ENCODE measurements at places on chromosomes 2 and 18.
A peak's percentile ranks its signal among the peaks of the same experiment; 100 is the strongest.

- DNase-seq: no peak
These were observed 34.1 kb downstream of the RASGRP3 start for GRCh38 chr2:33510586-33510968.

DNA sequence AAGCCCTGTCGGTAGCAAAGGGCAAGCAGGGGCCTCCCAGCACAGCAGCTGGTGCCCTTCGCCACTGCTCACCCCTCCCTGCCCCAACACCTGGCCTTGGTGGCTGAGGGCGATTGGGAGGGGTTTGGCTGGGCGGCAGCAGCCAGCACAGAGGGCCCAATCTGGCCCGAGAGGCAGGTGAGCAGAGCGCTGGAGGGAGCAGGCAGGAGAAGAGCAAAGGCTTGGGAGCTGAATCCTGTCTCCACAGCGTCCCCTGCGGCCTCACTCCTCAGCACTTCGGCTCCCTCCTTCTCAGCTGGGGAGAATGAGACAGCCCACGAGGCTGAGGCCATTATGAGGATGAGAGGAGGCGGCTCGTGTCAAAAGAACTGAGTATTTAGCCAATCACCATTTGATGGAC, 74.9 kb upstream of the TAF1B start:
- DNase-seq: no peak

GRCh38 chr2:113890253-113891235, 655 bp downstream of the ACTR3 start:
- DNase-seq: peak; percentile 46

- DNase-seq: no peak
These were observed 55.0 kb downstream of the ANKRD44 start for GRCh38 chr2:197255543-197255942.

DNA sequence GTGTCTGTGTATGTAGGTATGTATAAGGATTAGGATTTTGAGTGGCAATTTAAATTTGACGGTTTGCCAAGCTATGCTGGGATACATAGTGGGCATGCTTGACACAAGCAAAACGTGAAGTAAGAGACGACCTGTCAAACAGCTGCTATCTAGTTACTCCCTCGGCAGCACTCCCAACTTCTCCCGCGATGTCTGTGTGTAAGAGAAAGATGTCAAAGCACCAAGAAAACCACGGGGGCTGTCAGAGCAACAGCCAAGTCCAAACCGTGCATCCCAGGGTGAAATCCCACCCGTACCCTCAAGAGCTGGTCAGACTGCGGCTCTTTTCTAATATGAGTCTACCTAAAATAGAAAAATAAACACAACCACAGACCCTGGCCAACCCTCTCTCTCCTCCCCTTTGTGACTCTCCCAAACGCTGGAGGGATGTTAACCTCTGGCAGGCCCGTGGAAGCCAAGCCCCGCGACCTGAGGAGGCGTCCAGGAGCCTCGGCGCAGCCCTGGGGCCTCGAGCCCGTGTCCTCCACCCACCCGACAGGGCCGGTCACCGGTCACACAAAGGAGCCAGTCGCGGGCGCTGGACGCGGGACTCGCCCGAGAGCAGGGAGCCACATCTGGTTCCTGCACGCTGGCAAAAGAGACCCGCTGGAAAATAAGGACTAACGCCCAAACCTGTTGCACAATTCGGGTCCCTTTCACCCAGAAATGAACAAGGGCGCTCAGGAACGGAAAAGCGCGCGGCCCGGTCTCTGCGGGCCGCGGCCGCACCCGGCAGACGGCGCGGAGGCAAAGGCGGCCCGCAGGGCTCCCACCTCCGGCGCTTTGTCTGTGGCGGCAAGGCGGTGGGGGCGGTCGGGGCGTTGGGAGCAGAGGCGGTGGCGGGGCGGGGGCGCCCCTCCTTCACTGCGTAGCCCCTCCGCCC, 925 bp downstream of the SESTD1 start:
- DNase-seq: no peak

DNA sequence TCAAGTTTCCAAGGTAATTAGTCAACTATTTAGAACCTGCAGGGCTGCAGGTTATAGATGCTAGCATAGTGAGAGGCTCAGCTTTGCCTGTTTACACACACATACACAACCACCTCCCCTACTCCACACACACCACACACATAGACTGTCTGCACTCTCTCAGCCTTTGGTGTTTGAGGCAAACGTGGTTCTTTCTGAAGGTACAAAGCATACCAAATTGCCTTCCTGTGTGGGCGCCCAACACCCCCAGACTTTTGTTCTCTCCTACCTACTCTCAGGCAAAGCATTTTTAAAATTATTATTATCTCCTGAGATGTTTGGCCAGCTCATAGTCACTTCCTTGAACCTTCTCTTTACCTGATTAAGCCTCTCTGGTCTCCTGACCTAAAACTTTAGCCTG, 44.9 kb downstream of the MYO3B start:
- no peak for DNase-seq

- no peak for DNase-seq
These were observed 284.9 kb downstream of the PAX3 start for GRCh38 chr2:222013889-222014288.

GRCh38 chr2:62119311-62119974, 76.5 kb upstream of the B3GNT2 start:
- DNase-seq: no peak

DNA sequence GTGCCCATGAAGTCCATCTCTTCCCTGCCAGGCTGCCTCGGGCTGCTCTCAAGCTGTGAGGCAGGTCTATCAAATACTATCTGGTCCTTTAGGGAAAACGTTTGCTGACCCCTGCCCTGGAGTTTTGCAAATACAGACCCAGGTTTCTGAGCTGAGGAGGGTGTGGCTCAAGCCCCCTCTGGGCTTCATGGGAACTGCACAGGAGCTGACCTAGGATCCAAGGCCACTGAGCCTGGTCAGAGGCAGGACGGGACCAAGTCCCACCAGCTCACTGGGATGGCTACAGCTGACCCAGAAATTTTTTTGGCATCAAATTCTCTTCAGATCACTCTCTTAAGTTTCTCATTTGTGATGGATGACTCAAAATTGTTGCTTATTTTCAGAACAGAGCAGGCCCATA, 14.1 kb downstream of the ZNF516 start:
- no peak for DNase-seq

DNA sequence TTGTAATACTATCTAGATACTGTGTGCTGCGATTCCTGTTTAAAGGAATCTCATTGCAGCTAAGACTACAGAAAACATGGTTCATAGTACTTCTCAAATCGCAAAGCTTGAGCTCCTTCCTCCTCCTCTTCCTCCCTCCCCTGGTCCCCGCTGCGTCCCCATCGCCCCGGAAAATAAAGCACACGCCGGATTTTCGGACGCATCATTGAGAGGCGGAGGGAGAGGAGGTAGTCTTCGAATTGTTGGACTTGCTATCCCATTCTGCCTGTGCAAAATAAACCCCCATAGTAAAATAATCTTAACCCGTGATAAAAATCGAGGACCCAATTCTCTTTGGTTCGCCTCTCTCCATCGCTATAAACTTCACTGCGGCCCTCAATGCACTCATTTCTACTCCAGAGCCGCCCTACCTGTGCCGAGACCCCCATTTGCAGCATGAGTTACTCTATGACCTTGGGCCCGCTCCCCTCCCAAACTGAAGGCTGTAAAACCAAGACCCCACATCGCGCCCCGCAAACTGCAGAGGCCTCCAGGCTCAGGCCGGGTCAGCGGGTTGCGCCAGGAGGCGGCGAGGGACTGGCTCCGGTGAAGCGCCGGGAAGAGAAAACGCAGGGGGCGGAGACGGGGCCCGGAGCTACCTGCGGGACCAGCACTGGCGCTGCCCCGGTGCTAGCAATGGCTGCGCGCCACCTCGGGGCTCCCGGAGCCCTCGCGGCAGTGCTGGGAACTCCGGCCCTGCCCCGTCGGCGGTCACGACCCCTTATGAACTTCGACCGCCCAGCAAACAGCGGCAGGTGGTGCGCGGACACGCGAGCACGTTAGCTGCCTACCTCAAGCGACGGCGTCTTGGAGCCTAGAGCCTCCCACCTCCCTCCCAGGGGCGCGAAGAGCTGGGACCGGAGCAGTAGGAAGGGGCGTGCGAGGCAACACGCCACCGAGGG, 649 bp downstream of the ESCO1 start:
- peak; percentile 46 for DNase-seq

DNA sequence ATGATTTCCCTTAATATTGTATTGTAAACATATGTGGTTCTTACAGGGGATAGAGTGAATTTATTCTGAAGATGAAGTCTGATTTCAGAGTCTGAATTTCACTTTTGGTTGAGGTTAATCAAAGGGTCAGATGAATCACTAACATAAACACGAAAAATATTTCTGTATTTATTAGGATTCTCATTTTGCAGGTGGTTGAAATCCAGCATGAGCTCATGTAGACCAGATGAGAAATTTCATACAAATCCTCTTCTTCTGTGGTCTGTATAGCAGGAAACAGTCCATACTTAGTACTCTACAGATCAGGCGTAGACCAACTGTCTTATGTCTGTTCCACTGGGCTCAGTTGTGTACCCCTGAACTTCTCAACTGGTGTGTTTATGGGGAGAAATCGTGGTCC, 157.8 kb downstream of the BABAM2 start:
- DNase-seq: no peak
